NCI-H2171 treated with DMSO at 0.1 percent for 48 hours (cell line): ENCODE measurements at places on chromosomes 5 and 9.

DNA sequence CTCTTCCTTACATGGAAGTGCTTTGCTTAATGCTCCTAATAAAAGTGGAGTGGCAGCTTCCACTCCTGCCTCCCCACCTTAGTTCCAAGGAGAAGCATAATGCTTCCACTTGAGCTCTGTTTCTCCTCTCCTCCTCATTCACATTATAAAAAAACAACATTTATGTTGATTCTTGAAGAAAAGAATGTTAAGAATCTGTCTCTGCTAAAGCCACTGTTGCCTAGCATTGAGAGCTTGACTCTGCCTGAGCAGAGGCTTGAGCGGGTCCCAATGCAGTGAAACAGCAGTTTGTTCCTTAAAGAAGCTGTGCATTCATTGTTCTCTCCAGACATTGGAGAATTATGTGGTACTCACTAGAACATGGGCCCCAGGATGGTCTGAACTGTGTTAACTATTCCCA lies 101.5 kb upstream of the GHR start:
- DNase-seq, result no peak

GRCh38 chr9:68995776-68996175 lies 18.1 kb downstream of the PRKACG start:
- no peak for DNase-seq

GRCh38 chr9:32928145-32928763 lies 73.2 kb downstream of the APTX start:
- no peak for DNase-seq

DNA sequence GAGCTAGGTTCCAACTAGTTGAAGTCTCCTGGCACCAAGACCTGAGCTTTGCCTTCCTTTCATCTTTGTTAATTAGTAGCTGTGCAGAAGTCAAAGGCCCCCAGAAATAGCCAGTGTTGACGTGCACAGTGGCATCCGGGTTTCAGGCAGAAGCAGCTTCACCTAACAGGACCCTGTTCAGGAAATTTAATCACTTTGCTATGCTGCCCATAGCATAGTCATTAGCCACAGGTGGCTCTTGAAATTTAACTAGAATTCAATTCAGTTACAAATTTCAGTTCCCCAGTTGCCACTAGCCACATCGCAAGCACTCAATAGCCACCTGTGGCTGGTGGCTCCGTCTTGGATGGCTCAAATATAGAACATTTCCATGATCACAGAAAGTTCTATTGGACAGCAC lies 179.1 kb downstream of the GOLPH3 start:
- DNase-seq, result no peak

- DNase-seq, result peak; percentile 39
These were observed at the start of gene GPSM1 for GRCh38 chr9:136327304-136327974. Gene GPSM1, plus strand, starts transcription at chr9:136327539. Its CDS starts 157 bp downstream, at chr9:136327696.

DNA sequence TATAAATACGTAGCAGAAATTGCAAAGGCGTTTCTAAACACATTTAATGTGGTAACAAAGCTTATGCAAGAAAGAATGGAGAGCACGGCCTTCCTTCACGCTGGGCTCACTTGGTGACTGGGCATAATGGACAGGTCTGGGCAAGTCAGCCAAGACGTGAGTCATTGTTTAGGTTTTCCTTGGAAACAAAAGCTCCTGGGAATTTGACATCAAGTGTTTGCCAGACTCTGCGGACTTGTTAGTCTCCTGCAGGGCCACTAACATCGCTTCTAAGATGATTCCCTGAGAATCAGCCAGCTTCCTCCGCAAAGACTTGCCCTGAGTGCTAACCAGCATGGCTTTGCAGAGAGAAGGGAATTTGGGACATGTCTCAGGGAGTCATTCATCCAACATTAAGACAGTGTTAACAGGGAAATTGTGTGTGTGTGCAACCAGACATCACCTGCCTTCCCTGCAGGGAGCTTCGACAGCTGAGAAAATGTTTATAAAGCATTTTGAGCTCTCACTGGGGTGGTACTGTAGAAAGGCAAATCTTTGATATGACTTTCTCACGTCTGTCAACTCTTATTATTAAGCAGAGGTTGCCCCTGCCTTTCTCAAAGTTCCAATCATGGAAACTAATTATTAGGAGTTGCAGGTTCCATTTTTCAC lies 182.5 kb downstream of the NTRK2 start:
- DNase-seq, result peak; percentile 73

DNA sequence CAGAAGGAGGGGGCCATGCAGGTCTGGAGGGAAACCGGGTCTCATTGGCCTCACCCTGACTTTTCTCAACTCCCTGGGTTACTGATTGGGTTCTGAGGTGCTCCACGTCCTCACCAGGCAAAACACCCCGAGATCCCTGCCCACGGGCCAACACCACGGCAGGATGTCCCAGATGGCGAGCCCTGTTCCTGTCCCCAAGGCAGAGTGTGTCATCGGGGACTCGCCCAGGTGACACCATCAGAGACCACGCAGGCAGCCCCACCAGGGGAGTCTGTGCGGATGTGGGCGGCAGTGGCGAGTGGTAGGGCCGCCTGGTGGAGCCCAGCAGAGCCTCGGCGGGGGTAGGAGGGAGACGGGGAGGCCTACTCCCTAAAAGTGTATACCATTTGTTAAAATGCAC lies 59.0 kb upstream of the UBAC1 start:
- DNase-seq, result no peak

DNA sequence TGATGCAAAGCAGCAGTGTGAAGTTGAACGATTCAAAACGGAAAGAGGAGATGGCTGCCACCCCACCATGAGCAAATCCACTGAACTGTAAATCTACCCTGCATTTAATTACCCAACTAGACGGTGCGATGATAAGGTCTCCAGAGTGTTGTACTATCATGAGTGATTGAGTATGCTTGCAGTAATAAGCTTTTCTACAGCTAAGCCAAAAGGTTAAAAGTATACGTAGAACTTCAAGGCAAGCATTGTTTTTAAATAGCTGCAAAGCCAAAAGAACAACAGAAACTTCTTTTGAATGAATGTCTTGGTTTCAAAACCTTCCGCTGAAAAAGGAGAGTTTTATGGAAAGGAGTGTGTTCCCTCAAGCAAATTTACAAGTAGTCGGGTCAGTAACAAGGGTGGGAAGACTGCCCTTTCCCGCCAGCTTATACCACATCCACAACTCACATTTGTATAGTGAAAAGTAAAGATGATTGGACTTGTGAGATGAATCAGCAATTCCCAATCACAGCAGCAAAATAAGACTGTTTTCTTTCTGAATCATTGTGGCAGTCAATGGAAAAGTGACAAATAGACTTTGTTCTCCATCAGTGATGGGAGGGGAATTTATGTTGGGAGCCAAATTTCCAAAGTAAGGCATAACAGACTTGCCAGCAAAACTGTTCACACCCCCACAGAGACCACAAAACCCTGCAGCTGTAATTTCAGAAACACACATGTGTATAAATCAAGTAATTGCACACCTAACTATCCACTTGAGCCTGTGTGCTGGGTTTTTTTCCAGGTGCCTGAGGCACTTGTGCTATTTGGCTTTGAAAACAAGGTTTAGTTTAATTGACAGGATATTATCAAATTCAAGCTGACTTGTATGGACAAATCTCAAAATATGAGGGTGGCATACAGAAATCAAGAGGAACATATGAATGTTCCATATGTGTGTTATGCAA lies 407.7 kb upstream of the GRAMD2B start:
- DNase-seq, result peak; percentile 12
